Activated gamma-delta T cell treated with anti-CD3 and anti-CD28 coated beads, Interleukin-2, amount 50 U/mL, for 16 hours (primary cell): ENCODE measurements at places on chromosomes 7 and 10.

DNA sequence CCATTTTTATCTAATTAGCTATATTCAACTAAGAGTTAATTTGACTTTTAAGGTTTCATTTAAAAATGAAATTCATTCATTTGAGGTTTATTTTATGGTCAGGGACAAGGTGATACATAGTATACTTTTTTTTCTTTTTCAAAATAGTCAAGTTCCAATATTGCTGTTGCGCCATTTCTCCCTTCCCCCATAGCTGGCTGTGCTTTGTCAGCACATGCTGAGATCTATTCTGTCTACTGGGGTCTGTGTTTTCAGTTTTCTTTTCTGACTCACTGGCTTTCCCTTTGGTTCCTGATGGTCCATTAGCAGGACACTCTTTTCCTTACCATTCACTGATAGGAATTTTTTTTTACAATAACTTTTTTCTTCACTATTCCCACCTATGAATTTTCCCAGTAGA lies 336.4 kb upstream of the TMEM229A start:
- no peak for DNase-seq

DNA sequence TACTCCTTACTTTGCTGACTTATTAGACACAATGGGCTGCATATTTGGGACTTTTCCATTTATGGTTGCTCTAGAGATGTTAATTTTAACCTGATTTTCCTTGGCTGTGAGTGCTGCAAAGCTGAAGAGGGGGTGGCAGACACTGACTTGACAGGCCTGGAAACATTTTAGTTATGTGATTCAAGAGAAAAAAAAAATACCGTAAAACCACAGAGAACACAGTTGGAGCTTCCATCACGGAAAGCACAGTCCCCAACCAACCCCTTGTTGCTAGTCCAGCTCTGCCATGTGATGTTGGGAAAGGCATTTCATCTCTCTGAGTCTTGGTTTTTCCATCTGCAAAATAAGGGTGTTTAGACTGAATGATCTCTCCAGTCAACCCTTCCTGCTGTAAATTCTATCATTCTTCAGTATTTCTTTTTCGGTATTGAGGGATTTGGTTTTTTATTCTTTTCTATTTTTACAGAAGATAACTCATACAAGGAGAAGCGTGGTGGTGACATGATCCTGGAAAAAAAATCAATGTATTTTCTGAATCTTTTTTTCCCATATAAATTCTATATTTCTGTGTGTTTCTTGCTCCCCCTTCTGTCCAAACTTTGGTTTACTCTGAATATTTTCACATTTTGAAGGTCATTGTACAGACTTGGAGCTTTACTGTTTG lies 246.1 kb downstream of the REEP3 start:
- DNase-seq: no peak

- DNase-seq: no peak
Measured at GRCh38 chr7:36630112-36630650, 94.1 kb downstream of the AOAH start.

DNA sequence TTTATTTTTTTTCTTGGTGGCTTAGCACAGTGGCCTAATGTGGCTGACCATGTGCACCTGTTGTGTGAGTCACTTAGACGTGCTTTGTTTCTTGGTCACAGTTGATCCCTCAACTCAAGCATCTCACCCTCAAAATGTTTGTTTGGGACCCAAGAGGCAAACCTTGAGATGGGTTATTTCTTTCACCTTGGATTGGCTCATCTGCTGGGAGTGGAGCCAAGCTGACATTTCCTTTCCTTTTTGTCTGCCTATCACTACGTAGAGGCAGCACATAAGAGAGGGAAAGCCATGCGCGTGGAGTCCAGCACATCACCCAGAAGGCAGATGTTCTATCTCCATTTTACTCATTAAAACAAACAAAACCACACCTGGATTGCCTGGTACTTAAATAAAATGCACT lies 6.4 kb upstream of the PRKCQ start:
- no peak for DNase-seq

GRCh38 chr7:94062372-94062771 lies 58.2 kb upstream of the BET1 start:
- DNase-seq: no peak

GRCh38 chr7:16815001-16815400 lies 10.2 kb upstream of the AGR2 start:
- no peak for DNase-seq

DNA sequence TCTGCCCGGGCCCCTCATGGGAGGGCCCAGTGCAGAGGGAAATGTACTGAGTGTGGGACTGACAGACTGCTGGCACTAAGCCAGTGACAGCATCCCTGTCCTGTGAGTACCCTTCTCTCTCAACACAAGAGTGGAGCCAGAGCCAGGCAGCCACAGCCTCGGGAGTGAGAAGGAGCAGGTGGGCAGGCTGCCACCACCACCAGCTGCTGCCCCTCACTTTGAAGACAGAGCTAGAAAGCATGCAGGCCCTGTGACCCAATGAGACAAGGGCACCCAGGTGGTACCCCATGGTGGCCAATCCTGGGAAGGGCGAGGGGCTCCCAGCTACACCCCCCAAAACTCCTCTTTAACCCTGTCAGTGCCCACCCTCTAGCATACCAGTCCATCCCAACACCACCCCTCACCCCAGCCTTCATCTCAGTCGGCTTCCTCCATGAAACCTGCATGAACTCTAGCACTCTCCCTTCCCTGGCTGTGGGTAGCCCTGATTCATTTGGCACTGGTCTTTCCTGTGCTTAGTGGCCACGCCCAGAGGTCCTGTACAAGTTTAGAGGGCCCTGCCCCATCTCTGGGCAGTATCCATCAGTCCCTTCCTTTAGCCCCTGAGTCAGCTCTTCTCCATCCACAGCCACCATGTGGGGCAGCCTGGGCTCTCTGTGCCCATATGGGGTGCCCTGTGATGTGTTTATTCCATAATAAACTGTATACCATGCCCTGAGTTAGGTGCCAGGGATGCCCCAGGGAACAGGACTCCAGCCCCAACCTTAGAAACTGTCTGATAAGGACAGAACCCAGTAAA lies 207.0 kb upstream of the ZMIZ1 start:
- no peak for DNase-seq

DNA sequence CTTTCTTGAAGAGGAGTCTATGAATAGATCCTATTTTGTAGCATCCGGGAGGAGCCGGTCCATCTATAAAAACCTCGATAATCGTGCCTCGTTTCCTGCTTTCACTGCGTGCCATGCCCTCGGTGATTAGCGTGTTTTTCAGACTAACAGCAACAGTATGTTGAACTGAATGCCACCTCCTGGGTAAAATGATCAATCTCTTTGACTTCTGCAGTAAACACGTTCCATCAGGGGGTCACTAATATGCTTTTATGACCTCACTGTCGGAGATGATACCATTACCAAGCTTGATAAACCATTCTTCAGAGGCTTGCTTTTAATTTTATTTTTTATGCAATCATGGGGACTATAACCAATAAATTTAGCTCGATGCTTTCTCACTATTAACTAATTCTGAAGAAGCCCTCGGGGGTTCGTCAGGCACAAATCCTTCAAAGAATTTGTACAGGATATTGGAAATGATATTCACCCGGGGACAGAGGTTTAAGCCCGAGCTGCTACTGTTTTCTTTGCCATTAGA lies 228.3 kb downstream of the ADARB2 start:
- DNase-seq: no peak

DNA sequence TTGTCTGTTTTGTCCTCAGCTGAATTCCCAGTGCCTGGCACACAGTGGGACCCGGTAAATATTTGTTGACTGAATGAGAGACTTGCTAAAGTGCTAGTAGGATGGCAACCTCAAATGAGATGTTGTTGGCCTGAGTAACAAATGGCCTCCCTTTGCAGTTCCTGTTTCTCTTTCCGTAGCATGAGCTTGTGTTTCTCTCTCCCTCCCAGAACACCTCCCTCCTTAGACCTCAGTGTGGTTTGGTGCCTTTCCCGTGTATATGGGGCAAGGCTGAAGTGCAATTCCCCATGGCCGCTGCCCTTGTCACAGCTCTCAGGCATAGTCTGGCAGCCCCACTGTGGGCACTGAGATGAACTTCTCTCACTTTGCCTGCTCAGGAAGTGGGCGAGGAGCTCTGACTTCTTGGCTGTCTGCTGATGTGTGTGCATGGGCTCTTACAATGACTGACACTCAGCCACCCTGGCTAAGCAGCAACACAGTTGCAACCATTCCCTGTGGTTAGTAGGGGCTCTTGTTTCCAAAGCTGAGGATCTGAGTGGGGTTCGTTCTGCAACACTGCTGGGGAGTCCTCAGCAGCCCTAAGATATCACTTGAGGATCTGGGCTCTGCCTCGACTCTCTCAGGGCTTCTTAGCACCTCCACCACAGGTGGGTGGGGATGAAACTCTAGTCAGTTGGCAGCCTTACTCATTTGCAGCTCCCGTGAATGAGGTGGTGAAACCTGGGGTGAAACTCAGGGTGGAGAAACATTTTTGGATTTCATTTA lies 136.1 kb downstream of the ICA1 start:
- peak; percentile 70 for DNase-seq

DNA sequence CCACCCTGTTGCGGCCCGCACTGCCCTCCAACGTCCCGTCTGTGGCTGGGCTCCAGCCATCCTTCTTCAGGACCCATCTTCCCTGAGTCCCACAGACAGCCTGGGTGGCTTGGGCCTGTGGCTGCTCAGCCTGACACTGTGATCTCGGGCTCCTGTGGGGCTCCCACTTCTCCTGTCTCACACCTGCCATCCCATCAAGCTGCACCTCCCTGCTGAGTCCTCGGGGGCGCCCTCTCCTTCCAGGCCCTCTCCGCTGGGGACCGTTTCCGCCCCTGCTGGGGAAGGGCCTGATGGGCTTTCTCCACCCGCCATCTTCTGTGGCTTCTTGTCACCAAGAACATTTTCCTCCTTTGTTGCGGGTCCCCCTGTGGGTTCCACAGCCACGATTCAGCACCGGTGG lies 173.8 kb upstream of the PPP2R2D start:
- DNase-seq: no peak

- DNase-seq: no peak
Measured at GRCh38 chr10:46094931-46095750, 49.1 kb upstream of the MSMB start.

DNA sequence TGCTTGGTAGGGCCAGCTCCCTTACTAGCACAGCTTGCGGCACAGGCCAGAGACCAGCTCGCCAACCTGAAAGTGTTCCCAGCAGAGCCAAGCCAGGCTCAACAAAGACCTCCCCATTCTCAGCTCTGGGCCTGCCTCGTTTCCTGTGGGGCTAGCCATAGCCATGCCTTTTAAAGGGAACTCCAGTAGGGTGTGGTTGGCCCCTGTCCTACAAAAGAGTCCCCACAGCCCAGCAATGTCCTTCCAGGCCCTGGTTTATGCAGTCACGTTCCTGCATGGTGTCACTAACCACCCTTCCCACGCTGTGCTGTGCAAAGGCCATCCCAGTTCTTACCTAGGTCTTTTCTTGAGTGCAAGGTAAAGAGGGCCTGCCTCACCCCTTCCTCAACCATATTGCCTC lies 87.8 kb upstream of the LRRC4 start:
- no peak for DNase-seq

DNA sequence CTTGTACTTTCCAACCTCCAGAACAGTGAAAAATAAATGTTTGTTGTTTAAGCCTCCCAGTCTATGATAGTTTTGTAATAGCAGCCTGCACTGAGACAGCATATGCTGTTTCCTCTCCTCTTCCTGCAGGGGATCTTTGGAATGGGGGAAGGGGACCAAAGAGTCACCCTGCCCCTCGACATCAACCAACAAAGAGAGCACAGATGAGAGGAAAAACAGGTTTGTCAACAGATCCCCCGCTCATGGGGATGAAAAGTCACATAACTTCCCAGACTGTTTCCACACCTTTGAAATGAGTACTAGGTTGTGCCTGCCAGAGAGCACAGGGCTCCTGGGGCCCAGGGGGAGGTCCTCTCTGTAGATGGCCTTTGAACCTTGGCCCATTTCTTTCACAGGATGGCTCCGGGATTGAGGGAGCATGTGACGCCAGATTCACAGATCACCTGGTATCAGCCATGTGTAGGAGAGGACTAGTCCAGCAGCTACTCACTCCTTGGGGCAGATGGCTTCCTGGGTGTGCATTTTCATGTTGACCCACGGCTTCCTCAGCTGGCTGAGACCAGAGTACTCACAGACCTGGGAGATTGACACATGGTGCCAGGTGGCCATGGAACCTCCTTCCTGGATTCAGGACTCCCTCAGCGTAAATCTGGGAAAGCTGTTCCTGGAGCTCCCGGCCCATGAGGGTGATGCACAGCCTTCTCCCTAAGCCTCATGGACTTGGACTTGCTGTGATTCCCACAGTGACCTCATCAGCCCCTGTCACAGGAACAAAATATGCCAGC lies 125.6 kb downstream of the CXCL12 start:
- no peak for DNase-seq

GRCh38 chr10:119268428-119268827 lies 61.1 kb downstream of the GRK5 start:
- DNase-seq: no peak

GRCh38 chr7:151420144-151420543 lies 10.3 kb upstream of the WDR86 start:
- no peak for DNase-seq

GRCh38 chr7:77566421-77566820 lies 29.3 kb downstream of the PTPN12 start:
- no peak for DNase-seq

DNA sequence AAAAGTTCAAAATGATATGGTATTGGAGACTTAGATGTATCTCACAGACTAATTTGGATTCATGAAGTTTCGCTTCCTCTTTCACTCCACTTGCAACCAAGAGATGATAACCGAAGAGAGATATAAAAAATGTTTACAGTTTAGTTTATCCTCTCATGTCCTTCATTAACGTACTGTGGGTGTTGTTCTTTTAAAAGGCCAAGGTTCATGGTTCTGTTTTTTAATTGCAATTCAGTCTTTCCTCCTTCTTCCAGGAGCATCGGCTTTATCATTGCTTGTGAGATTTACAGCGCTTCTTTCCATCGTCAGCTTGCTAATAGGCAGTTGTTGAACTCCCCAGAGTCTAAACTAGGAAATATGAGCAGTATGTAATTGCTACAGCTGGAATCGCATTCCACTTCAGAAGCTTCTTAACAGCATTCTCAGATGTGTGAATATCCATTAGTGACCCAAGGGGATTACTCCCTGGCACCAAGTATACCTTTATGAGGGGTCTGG lies 75.9 kb upstream of the HGF start:
- DNase-seq: no peak

DNA sequence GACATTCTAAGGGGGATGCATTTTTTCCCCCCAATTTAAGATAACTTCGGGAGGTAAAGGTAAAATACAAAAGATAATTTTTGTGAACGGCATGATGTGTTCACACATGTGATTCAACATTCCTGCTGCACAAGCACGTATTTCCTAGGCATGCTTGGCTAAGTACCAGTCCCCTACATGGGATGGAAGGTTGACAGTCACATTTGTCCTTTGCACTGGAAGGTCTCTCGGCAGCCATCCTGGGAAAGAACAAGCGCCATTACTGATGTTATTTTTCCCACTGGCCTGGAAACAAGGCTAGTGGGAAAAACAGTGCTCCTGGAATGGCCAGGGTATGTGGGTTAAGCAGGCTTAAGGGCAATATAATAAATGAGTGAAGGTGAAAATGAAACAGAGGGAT lies 276.2 kb upstream of the AOAH start:
- DNase-seq: no peak

DNA sequence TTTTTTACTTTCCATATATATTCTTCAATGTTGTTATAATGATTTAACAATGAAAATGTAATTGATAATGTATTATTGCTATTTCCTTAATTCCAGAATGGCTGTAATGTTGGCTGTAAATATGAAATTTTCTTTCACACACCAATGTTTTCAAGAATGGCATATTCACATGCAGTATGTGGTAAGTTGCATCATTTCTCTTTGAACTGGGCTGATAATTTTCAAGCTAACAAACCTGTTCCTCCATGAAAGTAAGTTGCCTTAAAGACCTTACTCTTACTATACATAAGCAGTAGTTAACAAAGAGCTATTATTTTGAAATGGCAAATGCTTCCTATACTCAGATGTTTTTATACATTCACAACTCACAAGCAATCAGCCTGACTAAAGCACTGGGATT lies 154.5 kb downstream of the TMEM168 start:
- DNase-seq: no peak
